Inflammatory macrophage treated with lipopolysaccharide for 1 hour (primary cell): ENCODE measurements at places on chromosomes 4 and X.

DNA sequence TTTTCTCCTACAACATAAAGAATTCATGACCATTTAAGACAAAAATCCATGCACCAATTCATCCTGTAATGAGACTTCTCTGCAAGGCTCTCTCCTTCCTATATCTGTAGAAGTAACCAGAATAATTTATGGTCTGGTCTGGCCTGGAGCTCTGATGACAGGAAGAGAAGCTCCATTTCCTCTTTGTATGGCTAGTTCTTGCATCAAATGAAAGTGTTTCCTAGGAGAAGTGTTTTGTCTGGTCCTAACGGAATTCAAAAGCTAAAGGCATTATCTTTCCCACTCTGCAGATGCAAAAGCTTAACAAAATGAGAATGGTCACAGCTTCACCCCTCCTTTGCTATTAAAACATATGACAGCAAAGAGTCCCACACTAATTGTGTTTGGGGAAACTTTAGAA is 55.1 kb downstream of the SPATA18 start:
- peak; percentile 3 for DNase-seq

- no peak for DNase-seq
Measured at GRCh38 chrX:24846550-24847150, 152.9 kb downstream of the POLA1 start.

GRCh38 chr4:121693886-121694285 is 2.9 kb downstream of the ANXA5 start:
- peak; percentile 54 for DNase-seq

- no peak for DNase-seq
Measured at GRCh38 chr4:121693450-121693849, 3.3 kb downstream of the ANXA5 start.

DNA sequence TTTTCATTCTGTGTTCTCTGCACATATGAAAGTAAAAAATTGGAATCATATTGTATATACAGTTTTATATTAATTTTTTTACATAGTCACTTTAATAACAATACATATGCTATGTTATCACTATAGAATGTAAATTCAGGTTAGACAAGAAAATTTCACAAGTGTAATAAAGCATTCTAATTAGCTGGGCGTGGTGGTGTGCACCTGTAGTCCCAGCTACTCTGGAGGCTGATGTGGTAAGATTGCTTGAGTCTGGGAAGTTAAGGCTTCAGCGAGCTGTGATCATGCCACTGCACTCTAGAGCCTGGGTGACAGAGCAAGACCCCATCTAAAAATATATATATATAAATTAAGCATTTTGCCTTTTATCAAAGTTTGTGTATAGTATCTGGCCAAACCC is 95.7 kb downstream of the ANXA3 start:
- no peak for DNase-seq

- peak; percentile 73 for DNase-seq
Measured at GRCh38 chr4:121307445-121308327, 73.1 kb downstream of the QRFPR start.

GRCh38 chr4:183808097-183808456 is 97.0 kb upstream of the STOX2 start:
- DNase-seq, result no peak

DNA sequence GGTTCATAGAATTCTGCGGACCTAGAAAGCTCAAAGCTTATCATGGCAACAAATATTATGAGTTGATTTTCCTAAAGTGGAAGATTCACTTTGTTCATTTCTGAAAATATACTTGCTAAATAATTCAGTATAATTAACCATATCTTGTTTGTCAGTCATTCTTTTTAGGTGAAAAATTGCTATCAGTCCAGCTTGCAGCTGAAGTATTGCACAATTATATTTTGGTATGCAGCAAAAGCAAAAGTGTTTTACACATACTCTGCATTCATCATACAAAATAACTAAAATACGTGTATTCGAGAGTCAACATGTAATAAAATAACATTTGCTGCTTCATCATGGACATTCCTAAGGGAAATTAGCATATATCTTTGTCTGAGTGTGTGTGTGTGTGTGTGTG is 24.8 kb downstream of the DKK2 start:
- DNase-seq, result no peak

GRCh38 chr4:84870398-84871163 is 95.9 kb downstream of the WDFY3 start:
- peak; percentile 75 for DNase-seq

- no peak for DNase-seq
Measured at GRCh38 chr4:25861951-25862410, 807 bp downstream of the SEL1L3 start.

DNA sequence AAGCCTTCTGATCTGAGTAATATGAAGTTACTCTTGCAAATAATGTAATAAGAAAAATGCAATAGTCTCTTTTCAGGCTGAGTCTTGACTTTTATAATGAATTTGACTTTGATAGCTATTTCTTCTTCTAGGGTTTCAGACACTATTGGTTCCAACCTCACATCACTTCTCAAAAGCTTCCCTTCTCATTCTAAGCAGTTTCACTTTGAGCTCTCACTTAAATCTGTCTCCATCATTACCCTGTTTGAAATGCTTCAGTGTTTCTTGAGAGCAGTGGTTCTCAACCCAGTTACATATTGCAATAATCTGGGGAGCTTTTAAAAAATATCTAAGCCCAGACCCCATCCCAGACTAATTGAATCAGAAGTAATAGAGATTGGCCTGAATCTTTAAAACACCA is 40.5 kb upstream of the BMP2K start:
- no peak for DNase-seq

DNA sequence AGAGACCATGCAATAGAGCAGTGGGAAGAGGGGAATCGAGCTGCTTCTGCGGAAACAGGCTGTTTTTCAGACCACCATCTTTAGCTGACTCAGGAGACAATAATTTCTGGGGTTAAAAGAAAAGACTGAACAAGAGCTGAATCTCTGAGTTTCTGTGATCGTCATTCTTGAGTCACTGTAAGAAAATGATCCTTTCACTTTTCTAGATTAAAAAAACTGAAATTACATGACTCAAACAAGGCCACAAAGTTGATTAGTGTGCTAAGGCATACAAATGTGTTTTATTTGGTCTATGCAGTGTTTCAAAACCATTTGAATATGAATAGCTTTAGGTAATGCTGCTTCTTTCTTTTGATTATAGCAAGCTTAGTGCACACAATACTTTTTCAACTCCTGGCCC is 194.4 kb upstream of the RPL34 start:
- DNase-seq, result no peak

DNA sequence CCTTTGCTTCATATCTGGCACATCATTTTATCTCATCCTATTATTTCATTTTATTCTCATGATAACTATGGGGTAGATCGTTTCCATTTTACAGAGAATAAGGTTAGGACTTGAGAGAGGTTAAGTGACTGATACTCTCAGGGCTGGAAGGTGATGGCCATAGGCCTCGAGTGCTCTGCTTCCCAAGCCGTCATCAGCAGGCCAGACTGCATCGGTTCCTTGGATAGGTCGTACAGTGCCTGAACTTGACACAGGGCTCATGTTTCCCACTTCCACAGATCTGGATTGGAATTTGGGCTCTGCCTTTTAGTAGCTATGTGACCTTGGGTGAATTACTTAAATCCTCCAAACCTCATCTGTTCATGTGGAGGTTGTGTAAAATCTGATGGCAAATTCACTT is 81.4 kb downstream of the TMEM131L start:
- no peak for DNase-seq

GRCh38 chr4:187908079-187908561 is 87.5 kb upstream of the ZFP42 start:
- no peak for DNase-seq

DNA sequence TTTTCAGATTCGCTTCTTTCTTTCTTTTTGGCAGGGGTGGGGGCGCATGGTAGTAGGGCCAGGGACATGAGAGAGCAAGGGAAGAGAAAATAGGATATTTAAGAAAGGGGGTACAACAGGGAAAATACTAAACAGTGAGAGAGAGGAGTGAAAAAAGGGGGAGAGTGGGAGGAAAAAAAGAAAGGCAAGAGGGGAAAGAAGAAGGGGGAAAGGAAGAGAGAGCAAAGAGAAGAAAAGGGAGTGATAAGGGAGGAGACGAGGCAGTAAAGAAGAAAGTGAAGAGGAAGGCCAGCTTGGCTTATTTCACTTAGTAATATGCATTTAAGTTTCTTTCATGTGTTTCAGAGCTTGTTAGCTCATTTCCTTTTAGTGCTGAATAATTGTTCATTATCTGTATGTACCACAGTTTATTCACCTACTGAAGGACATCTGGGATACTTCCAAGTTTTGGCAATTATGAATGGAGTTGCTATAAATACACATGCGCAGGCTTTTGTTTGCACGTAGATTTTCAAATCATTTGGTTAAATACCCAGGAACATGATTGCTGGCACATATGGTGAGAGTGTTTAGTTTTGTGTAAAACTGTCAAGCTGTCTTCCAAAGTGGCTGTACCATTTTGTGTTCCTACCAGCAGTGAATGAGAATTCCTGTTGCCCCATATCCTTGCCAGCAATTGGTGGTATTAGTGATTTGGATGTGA is 37.3 kb downstream of the CASP6 start:
- no peak for DNase-seq

DNA sequence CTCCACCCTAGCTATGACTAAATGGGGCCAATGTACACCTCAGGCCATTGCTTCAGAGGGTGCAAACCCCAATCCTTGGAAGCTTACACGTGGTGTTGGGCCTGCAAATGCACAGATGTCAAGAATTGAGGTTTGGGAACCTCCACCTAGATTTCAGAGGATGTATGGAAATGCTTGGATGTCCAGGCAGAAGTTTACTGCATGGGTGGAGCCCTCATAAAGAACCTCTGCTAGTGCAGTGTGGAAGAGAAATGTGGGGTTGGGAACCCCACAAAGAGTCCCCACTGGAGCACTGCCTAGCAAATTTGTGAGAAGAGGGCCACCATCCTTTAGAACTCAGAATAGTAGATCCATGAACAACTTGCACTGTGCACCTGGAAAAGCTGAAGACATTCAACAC is 284.1 kb downstream of the ANTXR2 start:
- no peak for DNase-seq

- no peak for DNase-seq
Measured at GRCh38 chr4:10096978-10097335, 19.6 kb downstream of the WDR1 start.

DNA sequence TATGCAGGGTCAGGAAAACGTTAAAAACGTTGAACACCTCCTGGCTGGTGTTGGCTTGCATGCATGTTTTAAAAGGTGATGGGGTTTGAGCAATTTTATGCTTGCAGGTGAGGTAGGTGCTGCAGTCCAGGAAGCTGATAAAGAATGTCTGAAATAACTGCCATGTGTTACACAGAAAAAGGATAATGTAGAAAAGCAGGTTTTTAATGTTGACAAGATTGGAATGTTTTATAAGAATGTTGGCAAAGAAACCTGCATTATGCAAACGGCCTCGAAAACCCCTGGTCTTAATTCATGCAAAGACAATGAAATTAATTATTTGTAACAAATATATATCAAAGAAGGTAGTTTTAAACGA is 723.7 kb upstream of the AGA start:
- no peak for DNase-seq

DNA sequence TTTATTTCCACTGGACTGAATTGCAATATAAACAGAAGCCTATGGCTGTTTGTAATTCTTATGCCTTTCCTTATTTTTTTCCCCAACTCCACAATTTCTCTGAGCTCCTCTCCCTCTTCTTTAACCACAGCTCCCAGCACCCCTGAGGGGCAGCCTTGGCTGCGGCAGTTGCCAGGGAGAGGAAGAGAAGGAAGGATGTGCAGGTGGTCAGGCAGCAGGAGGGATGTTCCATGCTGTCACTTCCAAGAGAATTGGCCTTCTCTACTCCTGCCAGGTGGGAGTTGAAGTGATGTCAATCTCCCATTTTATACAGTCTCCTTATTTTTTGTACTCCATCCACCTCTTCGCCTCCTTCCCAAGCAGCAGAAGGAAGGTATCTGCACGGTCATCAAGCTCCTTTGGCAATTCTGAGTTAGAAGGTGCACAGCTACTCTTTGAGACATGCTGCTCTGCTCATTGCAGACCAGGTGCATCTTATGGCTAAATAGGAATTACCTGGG is 343.3 kb upstream of the RPS6KA3 start:
- no peak for DNase-seq

DNA sequence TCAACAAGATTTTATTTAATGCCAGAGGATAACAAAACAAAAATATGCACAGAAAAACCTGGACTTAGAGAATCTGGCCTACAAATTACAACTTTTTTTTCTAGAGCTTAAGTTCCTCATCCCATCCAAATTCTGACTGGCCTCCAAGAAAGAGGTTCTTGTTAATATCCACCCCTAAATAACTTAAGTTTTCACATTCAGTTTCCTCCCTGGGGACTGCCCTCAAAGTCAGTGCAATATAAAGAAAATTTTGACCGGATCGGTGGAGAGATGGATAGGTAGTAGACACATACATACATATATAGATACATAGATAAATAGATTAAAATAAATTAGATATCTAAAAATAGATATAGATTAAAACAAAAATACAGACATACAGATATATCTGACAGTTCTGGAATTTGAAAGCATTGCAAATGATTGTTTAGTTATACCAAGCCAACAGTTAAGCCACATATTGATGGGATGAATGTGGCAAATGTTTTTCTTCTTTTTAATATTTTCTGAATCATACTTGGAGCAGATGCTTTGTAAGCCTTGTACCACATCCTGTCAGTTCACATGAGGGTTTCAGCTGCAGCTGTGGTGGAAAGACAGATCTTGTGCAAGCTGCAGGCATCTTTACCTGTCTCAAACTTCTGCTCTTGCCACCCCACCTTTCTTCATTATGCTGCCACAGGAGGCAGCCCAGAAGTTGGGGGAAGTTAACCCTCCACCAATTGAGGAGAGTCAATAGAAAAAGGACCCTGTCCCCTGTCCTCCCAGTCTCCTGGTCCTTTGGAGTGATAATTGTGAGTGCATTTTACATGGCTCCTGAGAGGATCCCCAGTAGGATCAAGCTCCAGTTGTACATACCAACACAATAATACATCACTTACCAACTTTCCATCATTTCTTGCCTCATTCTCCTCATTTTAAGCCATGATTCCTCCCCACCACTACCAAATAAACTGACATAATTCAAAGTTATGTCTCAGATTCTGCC is 58.5 kb upstream of the PRDM8 start:
- peak; percentile 41 for DNase-seq

DNA sequence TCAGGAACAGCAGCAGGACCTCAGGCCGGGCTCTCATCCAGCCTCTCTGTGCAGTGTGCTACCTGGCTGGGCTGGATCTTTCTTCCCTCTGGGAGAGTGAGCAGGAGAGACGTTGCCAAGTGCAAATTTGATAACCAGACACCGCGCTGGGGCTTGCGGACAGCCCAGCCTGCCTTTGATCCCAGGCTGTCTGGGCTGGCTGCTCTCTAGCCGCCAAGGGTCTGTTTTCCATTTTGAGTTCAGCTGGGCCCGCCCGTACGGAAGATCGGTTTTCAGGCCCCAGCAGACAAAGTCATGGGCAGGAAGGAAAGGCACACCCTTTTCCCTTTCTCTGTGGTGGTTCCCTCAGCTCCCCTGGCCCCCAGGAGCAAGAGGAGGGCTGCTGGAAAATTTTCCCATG is 90.2 kb downstream of the CPZ start:
- no peak for DNase-seq

- no peak for DNase-seq
Measured at GRCh38 chrX:150602743-150603142, 34.3 kb downstream of the MTM1 start.
